Endodermal cell (in vitro differentiated cells): ENCODE measurements at places on chromosomes 7 and 10. TPM values are rescaled to one million over a fixed set of nuclear protein-coding genes. Genes with fewer than 3 reads are reported as not detected.

DNA sequence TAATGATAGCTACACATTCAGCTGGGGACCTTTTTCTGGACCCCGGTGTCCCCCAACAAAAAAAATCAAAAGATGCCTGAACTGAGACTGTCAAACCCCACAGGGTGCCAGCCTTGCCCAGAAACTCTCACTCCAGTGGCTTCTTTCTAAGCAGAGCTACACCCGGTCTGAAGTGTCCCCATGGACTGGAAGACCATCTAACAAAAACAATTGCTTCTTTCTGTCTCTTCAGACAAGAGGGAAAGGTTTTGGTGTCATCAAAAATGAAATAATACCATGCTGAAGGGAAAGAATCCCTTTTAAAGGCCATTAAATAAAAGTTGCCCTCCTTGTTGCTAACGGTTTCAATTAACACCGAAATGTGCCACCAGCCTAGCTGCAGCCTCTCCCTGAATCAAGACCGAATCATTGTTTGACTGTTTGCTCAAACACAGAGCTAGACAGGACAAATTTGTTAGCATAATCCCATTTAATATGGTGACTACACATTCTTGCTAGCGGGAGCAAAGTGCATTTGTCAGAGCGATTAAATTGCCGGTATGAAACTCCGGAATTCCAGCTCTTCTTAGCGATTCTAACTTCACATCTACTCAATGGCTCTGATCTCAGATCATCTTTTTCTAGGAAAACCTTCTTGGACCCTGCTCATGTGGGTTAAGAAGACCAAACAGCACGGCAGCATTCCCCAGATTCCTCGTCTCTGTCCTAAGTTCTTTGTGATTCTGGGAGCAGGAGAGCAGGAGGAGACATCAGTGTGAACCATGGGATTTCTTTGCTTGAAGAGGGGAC lies 397.5 kb upstream of the PRKCQ start:
- peaks cover 4% of the 10 kb centered on the region for H3K4me1 ChIP-seq
- H3K4me3 ChIP-seq: no peak overlapping the region
- peak; percentile 60 for DNase-seq
- no peaks in the 10 kb centered on the region for H3K27me3 ChIP-seq
- no peak overlapping the region for H3K27ac ChIP-seq

DNA sequence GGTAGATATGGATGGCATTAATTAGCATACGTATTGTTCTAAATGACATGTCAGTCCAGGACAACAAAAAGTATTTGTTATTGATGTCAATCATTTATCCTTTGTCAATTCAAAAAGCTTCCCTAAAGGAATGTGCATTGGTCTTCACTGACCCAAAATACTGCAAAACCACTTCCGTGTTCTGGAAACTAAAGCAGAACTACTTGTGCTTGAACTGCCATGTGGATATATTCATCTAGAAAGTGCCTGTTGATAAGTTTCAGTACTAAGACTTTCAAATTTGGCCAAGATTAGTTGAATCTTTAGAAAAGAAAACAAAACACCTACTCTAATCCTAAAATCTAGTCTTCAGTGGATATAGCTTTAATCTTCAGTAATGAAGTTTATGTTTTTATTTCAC lies 242.1 kb upstream of the PPP1R3A start:
- no peak overlapping the region for H3K4me3 ChIP-seq
- no peaks in the 10 kb centered on the region for H3K27me3 ChIP-seq
- H3K36me3 ChIP-seq: no peaks in the 10 kb centered on the region

The ORC5 gene
- 17.5 to 22.5 TPM (median 22.0 TPM) in 3 replicates for total RNA-seq

The NRBF2 gene
- 26.6 to 28.9 TPM (median 27.9 TPM) in 3 replicates for total RNA-seq

The TEX47 gene
- total RNA-seq: not detected in 2 replicates
